ENCODE measurements at places on chromosomes 4 and X.

DNA sequence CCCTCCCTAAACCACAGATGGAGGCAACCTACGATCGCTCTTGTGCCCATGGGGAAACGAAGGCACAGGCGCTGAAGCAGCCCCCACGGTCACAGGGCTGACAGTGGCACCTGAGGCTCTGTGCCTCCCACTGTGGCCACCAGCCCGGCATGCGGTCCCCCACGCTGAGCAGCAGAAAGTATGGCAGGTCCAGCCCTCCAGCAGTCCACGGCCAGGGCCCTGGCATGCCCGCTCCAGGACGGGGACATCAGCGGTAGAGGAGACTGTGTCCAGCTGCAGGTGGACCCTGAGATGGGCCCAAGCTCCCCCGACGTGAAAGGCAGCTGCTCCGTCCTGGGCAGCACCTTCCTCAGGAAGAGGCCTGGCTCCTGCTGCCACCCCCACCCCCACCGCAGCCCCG lies 61.2 kb downstream of the FAM53A start:
- no peak for DNase-seq

DNA sequence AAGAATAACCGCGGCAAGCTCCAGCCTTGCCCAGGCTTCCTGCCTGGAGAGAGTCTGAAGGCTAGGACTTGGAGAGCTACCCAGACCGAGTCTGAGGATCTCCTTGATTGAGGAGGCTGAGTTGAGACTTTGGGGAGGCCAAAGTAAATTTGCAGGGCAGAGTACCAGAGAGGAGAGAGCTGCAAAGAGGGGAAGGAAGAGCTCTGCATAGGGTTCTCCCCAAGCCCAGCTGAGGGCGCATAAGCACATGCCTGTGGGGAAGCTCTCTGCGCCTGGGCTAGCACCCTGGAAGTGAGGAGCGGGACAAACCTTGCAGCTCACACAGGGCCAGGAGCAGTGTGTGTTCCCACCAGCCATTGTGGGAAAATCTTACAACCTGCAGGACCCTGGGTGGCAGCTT lies 56.1 kb downstream of the FAM193A start:
- DNase-seq: no peak

DNA sequence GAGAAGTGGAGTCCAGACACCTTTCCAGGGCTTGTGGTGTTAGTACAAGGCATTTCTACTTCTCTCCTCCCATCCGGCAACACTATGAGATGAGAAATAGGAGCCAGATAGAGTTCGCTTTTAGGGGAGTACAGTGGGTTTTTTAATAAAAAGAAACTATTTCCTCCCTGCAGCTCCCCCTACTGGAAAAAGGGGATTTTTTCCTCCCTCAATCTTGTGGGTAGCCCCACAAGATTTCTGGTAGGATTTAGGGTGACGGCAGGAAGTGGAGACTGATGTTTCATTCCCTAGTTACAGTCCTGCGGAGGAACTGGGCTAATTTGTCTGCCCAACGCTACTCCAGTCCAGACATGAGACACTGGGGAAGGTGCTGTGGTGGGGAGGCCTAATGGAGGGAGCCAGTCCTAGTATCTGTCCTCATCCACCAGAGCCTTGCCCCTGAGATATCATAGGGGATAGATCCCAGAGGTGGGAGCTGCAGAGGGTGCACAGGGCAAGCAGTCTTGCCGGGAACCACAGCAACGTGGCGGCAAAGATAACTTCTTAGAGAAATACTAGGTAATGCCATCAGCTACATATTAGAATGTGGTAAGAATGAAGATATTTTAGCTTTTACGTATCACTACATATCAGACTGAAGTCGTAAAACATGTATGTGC lies 45.5 kb upstream of the PRKG2 start:
- DNase-seq: no peak

DNA sequence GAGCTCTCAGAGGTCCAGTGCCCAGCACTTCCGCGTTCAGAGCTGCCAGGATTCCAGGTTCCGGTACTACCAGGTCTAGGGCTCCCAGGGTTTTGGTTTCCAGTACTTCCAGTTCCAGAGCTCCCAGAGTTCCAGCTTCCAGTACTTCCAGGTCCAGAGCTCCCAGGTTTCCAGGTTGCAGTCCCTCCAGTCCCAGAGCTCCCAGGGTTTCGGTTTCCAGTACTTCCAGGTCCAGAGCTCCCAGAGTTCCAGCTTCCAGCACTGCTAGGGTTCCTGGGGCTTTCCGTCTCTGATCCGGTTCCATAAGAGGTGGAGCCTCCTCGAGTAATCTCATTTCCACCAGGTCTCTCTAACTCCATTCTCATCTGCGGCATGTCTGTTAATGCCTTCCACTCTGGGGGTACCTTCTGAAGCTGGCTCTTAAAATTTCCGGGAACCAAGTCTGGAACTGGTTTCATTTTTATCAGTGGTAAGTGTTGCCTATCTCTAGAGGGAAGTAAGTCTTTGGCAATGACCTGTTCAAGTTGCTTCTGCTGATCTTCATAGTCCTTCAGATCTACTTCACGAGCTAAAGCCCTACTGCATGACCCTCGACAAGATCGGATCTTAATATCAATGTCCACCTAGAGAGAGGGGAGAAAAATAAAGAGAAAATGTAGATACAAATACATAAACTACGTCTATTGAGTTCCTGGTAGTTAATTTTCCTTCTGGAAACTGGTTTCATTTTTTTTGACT lies 4.1 kb downstream of the FGA start:
- DNase-seq: no peak

- no peak for DNase-seq
Observed at GRCh38 chr4:22334155-22334554, 181.7 kb downstream of the ADGRA3 start.

DNA sequence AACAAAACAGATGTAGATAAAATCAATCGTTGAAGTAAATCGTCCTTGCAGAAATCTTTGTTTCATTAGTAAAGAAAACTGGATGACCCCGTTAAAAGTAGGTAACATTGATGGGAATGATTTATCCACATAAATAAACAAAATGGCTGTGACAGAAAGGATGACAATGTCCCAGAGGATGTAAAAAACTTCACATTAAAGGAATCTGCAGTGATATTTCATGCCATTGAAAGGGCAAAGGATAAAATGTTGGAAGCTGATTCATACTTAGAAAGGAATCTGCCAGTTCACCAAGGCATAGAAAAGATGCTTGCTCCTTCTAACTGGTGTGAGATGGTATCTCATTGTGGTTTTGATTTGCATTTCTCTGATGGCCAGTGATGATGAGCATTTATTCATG lies 24.2 kb upstream of the EPGN start:
- no peak for DNase-seq

GRCh38 chr4:5952286-5952974 lies 59.5 kb upstream of the CRMP1 start:
- no peak for DNase-seq

DNA sequence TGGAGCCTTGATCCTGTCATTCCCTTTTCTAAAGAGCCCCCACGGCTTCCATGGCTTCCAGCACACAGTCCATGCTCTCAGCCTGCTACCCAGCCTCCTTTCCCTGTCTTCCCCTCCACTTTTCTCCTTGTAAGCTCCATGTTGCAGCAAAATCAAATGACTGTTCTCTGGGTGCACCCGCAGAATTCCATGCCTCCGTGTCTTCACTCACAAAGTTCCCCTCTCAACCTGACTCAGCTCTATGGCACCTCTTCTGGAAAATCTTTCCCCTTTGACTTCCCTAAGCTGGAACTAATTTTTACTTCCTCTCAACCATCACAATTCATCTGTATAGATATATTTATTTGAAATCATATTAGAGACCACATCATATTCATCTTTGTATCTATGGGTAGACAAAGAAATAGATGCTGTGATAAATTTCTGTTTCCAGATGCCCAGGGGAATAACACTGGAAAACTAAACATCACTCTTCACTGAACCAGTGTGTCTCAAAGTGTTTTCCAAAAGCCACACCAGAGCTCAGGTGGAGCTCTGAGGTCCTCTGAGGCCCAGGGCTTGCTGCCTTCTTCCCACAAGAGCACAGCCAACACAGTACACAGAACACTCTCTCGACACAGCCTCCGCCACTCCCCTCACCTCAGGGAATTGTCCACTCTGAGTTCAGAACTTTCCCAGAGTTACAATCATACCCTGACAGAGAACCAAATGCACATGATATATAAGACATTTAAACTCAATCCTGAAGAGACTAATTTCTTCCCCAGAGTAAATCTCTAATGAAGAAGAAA lies 3.3 kb downstream of the SETD7 start:
- DNase-seq: no peak

DNA sequence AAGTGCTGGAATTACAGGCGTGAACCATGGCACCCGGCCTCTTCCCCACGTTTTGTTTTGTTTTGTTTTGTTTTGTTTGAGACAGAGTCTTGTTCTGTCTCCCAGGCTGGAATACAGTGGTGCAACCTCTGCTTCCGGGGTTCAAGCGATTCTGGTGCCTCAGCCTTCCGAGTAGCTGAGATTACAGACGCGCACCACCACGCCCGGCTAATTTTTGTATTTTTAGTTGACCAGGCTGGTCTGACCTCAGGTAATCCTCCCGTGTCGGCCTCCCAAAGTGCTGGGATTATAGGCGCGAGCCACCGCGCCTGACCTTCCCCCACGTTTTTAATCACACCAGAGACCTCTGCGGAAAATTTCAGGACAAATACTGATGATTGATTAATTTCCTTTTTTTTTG lies 2.2 kb downstream of the ENOPH1 start:
- DNase-seq: no peak

- no peak for DNase-seq
Observed at GRCh38 chr4:169151671-169152070, 119.1 kb downstream of the SH3RF1 start.

GRCh38 chrX:68570598-68570997 lies 71.7 kb downstream of the YIPF6 start:
- DNase-seq: no peak

DNA sequence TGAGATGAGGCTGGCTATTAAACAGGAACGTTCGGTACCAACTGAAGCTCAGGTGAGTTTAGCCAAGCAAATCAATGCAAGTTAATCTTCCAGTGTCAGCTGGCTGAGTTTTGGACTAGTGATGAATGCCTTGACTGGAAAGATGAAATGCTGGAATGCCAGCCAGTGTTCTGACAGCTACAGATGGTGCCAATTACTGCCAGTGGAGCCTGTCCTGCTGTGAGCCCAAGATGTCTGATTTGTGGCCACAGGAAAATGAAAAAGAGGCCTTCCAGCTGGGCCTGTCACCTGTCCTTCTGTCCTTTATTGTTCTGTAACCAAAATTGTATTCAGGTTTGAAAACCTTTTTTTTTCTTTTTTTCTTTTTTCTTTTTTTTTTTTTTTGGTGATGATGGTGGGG lies 223.1 kb downstream of the AFF2 start:
- DNase-seq: no peak

DNA sequence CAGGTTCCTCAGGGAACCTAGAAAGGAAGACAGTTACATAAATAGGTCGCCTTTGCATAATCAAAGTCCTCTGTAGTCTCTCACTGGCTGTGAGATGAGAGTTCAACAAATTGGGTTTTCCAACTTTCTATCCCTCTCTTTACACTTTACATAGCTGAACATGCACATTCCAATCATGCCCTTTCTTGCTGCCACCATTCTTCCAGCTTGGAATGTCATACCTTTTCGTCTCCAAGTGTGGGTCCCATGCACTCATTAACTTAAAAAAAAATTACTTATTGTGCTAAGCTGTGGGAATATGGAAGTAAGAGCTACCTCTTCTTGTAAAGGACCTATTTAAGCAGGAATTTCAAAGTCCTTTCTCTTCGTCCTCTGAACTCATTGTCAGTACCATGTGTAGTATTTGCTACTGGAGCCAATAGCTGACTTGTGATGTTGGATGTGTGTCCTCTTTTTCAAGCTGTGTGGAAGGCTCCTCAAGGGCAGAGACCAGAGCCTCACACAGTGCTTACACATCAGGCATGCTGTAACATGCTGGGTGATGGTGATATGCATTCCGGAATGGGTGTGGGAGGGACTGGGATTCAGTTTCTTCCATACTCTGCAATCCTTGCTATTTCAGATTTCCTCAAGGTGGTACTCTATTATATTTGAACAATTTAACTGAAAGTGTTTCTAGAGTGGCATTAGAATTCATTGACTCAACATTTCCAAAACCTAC lies 7.1 kb downstream of the ENOPH1 start:
- no peak for DNase-seq

DNA sequence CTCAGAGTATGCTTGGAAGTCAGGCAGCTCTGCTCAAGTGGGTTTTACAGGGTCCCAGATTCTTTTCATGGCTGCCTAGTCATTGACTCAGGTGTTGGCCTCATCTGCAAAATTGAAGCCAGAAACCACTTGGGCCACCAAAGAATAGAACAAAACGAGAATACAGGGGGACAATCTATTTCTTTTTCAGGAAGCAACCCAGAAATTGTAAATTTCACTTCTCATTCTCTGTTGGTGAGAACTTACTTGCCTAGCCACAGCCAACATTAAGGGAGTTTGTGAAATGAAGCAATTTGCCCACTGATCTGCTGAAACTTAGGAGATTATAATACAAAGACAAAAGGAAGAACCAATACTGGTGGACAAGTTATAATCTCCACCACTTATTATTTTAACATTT lies 8.6 kb upstream of the TKTL2 start:
- no peak for DNase-seq

GRCh38 chr4:185916683-185917082 lies 104.7 kb upstream of the SORBS2 start:
- no peak for DNase-seq

DNA sequence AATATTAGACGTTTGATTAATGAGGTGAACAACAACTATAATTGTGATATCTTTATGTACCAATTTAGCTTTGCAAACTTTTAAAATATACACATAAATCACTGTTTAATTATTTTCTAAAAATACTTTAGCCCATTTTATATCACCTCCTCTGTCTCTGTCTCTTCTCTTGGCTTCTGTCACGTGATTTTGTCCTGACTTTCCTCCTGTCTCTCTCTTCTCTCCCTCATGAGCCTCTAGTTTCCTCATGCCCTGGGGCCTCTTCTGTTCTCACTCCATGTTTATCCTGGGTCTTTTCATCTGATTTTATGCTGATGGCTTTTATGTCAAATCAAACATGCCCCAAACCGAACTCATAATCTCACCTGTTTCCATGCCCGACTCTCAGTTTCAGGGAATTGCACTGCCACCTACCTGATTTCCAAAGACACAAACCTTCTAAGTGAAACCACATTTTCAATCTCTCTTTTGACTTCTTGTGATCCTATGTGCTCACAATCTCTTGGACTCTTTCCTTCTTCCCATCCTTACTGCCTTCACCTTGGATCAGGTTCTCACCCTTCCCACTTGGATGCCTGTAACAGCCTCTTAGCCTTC lies 303.0 kb upstream of the GALNT7 start:
- no peak for DNase-seq

DNA sequence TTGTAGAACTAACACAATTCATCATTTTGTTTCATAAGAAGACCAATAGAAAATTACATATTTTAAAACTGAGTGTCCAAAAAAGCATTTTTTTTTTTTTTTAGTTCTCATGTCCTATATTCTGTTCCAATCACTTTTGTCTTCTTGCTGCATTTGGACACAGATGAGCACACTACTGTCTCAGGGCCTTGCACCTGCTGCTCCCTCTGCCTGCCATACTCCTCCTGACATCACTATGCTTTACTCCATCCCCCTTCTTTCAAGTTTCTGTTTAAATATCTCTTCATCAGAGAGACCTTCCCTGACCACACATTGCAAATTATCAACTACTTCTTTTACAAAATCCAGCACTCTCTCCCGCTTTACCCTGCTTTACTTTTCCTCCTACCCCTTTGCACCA lies 230.7 kb upstream of the GK2 start:
- DNase-seq: no peak

- no peak for DNase-seq
Observed at GRCh38 chr4:137541876-137542646, 9.8 kb upstream of the PCDH18 start.

GRCh38 chr4:78612398-78613178 lies 61.0 kb downstream of the ANXA3 start:
- DNase-seq: peak; percentile 20

- no peak for DNase-seq
Observed at GRCh38 chrX:153319295-153320046, 2.1 kb downstream of the PNMA6F start.

All from glomerular endothelial cell (primary cell).